ENCODE measurements at places on chromosomes 7 and 10. TPM values are rescaled to one million over a fixed set of nuclear protein-coding genes. Genes with fewer than 3 reads are reported as not detected.

Gene LRRC61
- 14.1 TPM for total RNA-seq

DNA sequence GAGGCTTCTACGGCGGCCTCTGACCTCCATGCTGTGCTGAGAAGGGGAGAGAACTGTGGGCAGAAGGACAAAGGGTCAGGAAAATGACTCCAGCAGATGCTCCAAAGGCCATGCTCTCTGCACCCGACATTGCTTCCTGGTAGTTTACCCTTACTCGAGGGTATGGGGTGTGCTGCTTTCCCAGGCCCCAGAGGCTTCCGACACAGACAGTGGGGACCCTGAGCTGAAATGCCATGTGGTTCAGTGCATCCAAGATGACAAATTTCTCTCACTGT is 130.9 kb downstream of the PTPN20 start:
- no peak for DNase-seq

- DNase-seq: peak; percentile 75
Observed at GRCh38 chr7:3042861-3043489, 692 bp downstream of the CARD11 start.

GRCh38 chr10:118735294-118735693 is 19.5 kb downstream of the CACUL1 start:
- no peak for DNase-seq

Gene MUC3A
- total RNA-seq: 2.1 TPM

DNA sequence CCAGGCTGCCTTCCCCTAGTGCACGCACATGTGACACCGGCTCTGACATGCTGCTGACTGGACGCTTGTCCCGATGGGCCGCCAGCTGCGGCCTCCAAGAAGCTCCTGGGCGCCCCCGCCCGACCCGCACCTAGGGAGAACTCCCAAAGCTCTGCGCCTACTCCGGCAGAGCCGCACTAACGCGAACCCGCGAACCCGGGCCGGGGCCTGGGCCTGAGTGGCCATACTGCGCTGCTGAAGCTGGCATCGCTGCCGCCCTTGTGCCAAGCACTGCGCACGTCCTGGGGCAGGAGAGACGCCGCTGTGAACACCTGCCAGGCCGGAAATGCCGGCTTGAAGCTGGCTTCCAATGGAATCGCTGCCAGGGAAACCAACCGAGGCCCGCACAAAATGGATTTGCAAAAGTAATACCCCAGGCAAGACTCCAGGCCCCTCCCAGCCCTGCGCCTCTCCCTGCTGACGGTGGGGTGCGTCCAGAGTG is 85.1 kb downstream of the WASHC2A start:
- DNase-seq: peak; percentile 42

GRCh38 chr10:110275128-110275729 is 29.5 kb downstream of the SMNDC1 start:
- no peak for DNase-seq

GRCh38 chr10:117218654-117219053 is 21.4 kb downstream of the KCNK18 start:
- no peak for DNase-seq

DNA sequence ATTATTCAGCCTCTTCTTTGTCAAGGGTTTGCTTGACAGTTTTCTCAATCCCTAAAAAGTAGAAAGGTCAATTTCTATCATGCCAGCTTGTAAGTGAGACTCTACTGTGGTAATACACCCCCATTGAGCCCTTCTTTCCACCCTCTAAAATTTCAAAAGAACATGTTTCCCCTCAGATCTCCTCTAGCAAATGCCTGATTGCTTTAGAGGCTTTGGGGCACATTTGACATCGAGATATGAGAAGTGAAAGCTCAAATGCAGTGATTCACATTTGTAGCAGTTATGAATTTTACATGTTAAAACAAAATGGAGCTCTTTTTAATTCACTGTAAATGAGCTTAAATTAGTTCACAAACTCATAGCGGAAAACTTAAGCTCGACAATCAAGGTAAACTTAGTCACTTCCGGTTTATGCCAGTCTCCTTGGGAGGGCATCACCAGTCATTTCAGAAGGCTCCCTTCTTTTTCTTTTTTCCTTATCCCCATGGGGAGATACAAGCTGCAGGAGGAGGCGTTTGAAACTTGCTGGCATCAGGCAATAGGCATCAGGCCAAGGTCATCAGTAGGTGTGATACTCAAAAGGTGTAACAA is 55.3 kb upstream of the ADO start:
- no peak for DNase-seq

DNA sequence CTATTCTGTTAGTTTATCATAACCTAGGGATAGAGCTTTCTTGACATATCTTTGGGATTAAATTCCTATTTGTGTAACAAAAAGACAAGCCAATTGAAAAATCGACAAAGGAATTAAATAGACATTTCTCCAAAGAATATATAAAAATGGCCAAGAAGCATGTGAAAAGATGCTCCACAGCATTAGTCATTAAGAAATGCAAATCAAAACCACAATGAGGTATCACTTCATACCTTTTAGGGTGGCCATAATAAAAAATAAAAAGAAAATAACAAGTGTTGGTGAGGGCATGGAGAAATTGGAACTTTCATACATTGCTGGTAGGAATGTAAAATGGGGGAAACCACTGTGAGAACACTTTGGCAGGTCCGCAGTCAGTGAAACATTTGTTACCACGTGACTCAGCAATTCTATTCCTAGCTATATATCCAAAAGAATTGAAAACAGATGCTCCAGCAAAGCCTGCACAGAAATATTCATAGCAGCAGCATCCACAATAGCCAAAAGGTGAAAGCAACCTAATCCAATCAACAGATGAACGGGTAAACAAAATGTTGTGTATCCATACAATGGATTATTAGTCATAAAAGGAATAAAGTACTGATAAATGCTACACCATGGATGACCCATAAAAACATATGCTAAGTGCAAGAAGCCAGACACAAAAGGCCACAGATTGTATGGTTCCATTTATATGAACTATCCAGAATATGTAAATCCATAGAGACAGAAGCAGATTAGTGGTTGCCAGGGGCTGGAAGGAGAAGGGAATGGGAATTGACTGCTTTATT is 20.5 kb downstream of the SPAG6 start:
- no peak for DNase-seq

GRCh38 chr7:26458466-26459145 is 166.9 kb downstream of the SNX10 start:
- no peak for DNase-seq

- DNase-seq: no peak
Observed at GRCh38 chr10:122213766-122214165, 57.3 kb upstream of the BTBD16 start.

DNA sequence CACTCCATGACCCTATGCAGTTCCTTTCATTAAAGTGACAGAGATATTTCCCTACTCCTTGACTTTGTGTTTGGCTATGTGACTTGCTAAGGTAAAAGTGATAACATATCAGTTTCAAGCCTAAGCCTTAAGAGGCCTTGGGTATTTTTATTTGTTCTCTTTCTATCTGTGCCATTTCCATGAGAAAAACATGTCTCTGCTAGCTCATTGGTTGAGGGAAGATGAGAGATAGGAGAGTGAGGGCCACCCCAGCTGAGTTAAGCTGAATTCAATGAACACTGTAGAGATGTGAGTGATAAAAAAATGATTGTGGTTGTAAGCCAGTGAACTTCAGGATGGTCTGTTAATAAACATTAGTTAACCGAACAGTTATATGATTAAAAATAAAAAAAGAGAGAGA is 13.4 kb downstream of the TASOR2 start:
- no peak for DNase-seq

GRCh38 chr7:25319707-25320106 is 91.4 kb upstream of the NPVF start:
- no peak for DNase-seq

DNA sequence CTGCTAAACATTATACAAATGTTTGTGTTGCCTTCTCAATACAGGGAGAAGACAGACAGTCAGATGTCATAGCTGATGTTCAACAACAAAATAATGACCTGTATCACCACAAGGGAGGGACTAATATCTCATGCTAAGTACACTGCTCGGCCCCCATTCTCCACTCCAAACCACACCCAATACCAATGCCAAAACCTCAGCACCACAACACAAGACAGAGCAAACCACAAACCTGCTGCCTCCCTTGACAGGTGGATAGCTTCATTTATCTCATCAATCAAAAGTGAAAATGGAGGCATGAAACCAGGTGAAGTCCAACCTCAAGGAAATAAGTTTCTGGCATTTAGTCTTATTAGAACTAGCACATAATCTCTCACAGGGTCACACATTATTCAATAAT is 109.5 kb downstream of the PARD3 start:
- no peak for DNase-seq

Gene AGAP6
- 27.7 TPM for total RNA-seq

DNA sequence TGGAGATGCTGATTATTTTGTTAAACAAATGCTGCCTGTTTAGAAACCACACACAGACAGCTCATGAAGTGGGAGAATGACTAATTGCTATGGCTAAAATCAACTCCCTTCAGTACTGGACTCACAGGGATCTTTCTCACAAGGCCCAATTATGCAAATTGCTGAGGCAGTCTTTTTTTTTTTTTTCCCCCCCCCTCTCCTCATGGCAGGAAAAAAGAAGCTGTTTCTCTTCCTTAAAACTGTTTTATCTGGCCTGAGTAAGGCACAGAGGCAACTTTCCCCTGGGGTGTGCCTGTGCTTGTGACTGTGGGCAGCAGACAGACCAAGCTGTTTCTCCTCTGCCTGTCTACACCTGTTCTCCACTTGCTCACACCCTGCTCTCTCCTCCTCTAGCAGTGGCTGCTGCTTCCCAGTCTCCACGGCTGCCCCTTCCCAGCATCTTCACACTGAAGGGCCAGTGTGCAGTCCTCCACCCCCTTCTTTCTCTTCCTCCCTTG is 65.4 kb upstream of the STEAP1B start:
- DNase-seq: no peak

DNA sequence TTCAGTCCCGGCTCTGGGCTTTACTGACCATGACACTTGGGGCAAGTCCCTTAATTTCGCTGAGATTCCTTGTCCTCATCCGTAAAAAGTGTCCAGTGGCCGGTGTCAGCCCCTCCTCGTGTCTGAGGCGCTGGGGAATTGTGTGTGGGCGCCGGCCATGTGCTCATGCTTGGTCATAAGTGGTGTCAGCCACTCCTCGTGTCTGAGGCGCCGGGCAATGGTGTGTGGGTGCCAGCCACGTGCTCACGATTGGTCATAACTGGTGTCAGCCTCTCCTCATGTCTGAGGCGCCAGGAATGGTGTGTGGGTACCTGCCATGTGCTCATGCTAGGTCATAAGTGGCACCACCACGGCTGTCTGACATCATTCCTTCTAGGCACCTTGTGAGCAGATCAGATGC is 40.7 kb upstream of the DMBT1 start:
- no peak for DNase-seq

DNA sequence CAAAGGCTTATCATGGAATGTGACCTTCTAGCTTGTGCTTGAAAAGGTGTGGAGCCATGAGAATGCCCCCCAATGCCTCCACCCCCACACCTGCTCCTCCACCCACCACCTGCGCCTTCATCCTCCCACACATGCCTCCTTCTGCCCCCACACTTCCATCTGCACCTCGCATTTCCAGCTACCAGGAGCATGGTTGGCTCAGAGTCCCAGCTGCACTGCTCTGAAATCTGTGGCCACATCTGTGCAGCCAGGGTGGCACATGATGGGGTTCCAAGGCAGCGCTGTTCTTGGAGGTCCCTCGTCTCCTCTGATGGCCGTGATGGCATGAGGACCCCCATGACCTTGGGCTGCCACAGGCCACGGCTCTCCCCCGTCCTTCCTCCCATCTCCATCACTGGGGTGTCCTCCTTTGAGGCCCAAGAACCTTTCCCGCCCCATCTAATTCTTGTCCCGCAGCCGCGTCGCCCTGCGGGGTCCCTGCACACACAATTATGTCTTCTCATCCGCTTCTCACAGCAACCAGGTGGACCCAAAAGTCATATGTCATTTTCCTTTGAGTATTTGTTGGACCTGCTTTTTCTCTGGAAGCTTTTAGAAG is 40.6 kb upstream of the CNPY1 start:
- DNase-seq: no peak

DNA sequence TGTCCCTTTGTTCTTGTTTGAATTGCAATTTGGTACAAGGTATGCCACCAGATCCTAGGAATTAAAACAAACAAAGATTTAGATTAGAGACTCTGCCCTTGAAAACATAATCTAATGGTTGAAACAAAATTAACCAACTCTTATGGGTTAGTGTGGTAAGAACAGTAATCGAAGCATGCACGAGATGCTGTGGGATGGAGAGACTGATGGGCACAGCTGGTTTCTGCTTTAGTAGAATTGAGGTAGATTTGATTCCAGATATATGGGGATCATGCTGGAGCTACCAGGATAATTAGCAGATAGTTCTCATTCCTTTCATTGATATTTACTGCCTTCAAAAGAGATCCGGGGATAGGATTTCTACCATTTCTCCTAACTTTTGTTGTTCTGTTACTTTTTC is 20.4 kb upstream of the SEMA4G start:
- no peak for DNase-seq

Gene LEP
- total RNA-seq: 0.89 TPM

DNA sequence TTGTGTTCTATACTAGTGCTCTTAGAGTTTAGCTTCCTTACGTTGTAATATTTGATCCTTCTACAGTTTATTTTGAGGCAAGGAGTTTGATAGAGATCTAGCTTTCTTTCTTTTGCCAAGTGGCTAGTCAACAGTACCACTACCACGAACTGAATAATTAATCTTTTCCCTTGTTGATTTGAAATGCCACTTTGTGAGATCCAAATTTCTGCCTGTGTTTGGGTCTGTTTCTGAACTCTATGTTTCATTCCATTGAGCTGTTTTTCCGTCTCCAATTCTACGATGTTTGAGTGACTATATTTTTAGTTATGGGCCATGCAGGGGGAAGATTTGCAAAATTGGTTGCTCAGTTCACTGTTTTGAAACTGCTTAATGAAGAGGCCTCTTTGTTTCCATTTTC is 134.7 kb downstream of the KIAA1217 start:
- DNase-seq: no peak

Gene CHN2
- 34.2 TPM for total RNA-seq

- peak; percentile 54 for DNase-seq
Observed at GRCh38 chr7:36084485-36085091, 68.5 kb upstream of the EEPD1 start.

- DNase-seq: no peak
Observed at GRCh38 chr7:7443806-7444350, 91.8 kb downstream of the COL28A1 start.
